Cerebellar cortex (tissue), 1 donor: ENCODE measurements at places on chromosomes 2 and 18.

DNA sequence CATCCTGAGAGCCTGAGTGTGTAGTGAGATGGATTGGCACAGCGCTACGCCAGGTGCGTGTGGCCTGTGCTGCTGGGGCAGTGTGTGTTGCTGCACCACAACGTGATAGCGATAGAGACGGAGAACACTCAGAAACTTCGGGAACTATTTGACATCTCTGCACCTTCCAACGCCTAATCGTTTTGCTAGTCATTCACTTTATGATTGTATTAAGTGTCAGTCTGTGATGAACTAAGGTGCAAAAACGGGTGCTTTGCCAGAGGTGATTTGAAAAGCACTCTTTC, 26.0 kb upstream of the IGFBP2 start:
- DNase-seq = no peak

- DNase-seq = no peak
These were observed 41.7 kb downstream of the INPP5D start for GRCh38 chr2:233101816-233102215.

- DNase-seq = no peak
These were observed 83.7 kb upstream of the UBXN4 start for GRCh38 chr2:135657806-135658582.

GRCh38 chr2:235730115-235730514, 236.3 kb downstream of the AGAP1 start:
- no peak for DNase-seq

DNA sequence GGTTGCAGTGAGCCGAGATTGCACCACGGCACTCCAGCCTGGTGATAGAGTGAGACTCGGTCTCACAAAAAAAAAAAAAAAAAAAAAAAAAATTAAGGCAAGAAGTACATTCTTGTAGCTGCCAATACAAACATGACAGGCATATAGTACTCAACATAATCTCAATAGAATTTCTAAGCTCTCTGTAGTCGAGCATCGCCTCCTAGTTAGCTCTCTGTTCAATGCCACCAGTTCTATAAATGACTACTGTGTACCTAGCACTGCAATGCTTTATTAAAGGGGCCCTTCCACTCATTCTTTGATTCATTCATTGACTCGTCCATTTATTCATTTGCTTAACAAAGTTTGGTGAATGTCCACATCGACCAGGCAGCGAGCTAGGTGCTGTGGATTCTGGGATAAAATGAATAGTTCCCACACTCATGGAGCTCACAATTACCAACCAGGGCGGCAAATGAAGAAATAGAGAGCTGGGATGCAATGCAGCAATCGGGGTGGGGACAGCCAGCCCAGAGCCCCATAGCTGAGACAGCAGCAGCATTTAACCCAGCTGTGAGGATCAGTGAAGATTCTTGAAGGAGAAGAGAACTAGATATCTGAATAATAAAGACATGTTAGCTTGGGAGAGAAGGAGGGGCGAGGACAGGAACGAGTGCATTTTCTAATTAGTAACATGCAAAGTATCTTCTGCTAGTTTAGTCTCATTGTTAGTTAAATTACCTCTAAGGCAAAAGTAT, 349.8 kb downstream of the LPIN1 start:
- DNase-seq = no peak

DNA sequence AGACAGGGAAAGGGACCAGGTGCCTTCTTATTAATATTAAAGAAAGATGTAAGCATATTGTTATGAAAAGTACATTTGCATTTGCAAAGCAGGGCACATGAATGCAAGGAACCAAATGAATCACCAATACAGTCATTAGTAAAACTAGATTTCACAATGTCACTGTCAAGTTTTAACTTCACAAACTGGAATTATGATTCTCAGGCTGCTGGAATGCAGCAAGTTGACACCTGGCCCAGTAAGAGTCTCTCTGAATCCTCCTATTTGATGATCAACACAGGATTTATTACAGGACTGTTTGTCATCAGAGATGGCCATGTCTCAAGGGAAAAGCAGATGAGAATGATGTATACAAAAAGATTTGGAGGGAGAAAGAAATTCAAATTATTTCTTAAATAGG, 72.9 kb upstream of the STK39 start:
- no peak for DNase-seq
